ENCODE measurements at places on chromosomes 11 and 22.

- DNase-seq, result no peak
Observed at GRCh38 chr11:35355102-35355749, 64.1 kb downstream of the SLC1A2 start.

DNA sequence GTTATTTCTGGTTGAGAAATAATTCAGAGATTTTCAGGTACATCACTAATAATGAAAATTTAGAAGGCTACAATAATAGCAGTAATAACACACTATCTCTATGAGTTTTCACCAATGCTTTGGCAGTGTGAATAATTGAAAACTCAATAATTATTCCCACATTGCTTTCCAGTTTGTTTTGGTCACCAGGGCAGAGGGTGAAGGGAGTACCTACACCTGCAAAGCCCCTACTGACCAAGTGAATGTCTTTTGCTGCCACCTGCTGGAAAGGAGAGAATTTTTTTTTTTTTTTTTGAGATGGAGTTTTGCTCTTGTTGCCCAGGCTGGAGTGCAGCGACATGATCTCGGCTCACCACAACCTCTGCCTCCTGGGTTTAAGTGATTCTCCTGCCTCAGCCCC is 3.2 kb downstream of the NELL1 start:
- no peak for DNase-seq

DNA sequence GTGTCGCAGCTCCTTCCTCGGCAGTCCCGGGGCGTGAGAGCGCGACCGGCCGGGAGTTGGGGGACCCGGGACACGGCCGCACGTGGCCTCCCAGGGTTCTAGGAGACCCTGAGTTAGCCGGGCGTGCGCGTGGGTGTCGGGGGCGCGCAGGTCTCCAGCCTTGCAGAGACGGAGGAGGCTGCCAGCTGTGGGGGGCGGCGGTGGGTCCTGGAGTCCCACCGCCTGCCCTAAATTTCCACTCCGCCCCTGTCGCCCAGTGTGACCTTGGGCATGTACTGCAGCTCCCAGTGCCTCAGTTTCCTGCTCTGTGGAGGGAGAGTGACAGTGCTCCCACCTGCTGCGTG is 18.8 kb downstream of the RRP7A start:
- no peak for DNase-seq

DNA sequence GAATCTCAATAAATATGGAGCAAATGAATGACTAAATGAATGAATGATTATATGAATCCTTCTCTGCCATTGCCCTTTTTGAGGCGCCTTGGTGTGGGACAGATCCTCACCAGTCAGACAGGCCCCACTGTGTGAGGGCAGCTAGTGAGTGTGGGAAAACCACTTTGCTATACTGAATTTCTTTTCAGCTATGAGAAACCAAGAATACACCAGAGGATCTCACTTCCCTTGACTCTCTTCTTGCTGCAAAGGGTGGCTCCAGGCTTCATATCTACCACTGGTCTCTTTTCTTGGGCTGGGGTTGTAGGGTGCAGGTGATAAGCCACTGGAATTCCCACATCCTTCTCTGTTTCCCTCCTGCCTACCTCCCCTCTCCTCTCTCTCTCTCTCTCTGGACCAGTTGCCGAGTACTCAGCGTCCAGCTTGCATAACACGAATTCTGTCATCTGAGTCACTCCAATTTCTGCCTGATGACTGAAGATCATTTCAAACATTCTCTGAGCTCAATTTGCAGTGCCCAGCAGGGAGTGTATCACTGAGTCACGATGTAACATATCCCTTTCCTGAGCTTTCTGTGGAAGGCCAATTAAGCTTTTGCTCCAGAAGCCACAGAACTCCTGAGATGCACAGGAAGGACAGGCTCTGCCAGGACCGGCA is 304.3 kb upstream of the NCAM1 start:
- DNase-seq, result no peak

DNA sequence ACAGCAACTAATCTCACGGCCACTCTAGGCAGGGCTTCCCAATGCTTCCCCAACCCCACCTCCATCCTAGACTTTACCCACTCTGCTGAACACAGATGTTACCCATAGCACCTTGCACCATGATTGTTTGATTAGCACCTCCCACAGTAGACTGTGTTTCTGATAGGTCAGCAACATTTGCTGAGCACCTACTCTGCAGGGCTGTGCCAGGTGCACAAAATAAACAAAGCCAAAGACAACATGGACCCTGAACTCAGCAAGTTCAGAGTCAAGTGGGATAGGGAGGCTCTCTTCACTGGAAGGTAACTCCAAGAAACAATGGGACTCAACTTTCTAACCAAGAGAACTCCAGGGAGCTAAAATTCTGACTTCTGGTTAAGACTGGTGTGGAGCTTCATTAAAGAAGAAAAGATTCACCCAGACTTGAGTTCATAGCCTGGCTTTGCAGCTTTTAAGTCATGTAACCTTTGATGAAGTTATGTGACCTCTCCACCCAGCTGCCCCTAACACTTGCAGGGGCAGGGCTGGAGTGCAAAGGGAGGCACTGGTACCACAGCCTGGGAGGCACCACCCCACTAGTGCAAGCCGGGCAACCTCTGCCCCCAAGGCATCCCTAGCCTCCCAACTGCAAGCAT is 6.7 kb upstream of the RTN4RL2 start:
- DNase-seq, result no peak

DNA sequence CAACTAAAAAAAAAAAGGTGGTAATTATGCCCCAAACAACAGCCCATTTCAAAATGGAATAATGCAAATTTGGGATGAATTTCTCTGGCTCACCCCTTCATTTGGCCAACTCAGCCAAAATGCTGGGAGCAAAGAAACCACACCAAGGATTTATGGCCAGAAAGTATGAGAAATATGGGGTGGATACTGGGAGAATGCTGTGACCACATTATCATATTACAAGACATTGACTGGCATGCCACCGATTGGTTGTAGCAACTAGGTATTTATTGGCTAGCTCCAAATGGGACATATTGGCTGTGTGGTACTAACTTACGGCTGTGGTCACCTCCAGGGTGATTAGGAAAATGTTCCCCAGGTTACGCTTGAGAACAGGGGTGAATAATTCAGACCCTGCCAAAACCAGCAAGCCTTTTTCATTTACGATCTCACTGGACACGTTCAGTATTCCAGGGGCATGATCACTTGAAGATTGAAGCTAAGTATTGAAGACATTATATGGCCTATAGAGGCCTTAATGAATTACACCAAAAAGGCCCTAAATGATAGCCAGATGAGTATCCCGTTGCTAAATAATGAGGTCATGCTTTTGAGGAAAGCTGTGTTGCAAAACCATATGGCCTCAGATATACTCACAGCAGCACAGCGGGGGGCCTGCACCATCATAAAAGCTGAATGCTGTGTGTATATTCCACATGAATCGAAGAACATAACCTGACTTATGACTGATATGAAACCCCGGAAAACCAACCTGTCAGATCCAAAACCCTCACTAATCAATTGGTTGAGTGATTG is 3.8 kb upstream of the FDX1 start:
- no peak for DNase-seq

- no peak for DNase-seq
Observed at GRCh38 chr11:57396744-57397143, 6.3 kb upstream of the PRG2 start.

GRCh38 chr22:17871726-17872458 is 97.6 kb upstream of the BID start:
- DNase-seq, result no peak

DNA sequence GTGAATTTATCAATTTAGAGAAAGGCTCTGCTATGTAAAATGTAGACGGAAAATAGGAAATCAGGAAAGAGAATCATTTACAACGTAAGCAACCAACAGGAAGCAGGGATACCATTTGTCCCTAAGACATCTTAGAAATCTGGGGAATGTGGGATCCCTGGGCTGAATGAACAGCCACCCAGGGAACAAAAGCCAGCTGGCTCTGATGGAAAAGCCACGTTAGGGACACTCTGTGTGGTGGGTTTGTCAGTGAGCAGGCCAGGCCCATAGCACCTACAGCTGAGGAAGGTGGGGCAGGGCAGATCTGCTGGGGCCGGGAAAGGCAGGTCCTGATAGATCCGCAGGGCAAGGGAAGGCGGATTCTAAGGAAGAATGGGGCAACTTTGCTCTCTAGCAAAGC is 87.1 kb upstream of the CSNK2A3 start:
- DNase-seq, result no peak

- DNase-seq, result no peak
Observed at GRCh38 chr22:49229483-49230193, 598.0 kb downstream of the BRD1 start.

GRCh38 chr11:77195071-77195755 is 67.2 kb downstream of the MYO7A start:
- no peak for DNase-seq

- no peak for DNase-seq
Observed at GRCh38 chr22:30253205-30253852, 6.8 kb upstream of the LIF start.

- no peak for DNase-seq
Observed at GRCh38 chr11:113874581-113875233, 665 bp downstream of the USP28 start.

- no peak for DNase-seq
Observed at GRCh38 chr11:74581954-74582547, 10.3 kb upstream of the POLD3 start.

- no peak for DNase-seq
Observed at GRCh38 chr22:24433828-24434470, 6.5 kb downstream of the ADORA2A start.

GRCh38 chr22:49717322-49717919 is 110.3 kb downstream of the BRD1 start:
- no peak for DNase-seq

GRCh38 chr11:77287615-77288273 is 13.7 kb downstream of the GDPD4 start:
- no peak for DNase-seq

DNA sequence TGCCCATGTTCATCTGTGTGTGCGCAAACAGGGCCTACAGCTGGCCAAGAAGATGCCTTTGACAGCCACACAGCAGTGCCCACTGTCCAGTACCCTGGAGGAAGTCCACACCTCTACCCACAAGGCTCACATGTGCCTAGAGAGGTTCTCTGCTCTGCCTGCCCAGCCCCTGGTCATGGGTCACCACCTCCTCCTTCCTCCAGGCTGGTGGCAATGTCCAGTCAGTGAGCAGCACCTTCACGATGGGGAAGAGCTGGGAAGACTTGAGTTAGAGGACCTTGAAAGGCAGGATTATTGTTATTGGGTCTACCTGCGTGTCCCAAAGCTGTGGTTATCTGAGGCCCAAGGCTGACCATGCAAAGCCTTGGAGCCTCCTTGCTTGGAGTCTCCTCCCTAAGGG is 28.4 kb upstream of the TTC12 start:
- DNase-seq, result no peak

- DNase-seq, result no peak
Observed at GRCh38 chr11:76265771-76266241, 59.5 kb upstream of the WNT11 start.

- DNase-seq, result no peak
Observed at GRCh38 chr11:71434576-71435130, 13.5 kb downstream of the DHCR7 start.

DNA sequence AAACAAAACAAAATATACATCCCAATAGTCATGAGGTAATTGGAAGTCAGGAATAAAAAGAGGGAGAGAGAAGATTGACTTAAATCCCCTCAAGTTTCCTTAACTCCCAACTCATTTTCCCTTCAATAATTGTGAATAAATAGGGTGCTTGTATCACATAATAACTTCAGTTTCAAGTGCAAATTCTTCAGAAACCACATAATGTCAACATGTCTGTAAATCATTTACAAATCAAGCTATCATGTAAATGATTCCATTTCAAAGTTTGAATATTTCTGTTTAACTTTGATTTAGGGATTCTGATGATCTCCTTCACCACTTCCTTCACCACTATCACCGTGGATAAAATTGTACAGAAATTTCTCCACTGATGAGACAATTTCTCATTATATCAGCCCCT is 23.2 kb downstream of the CASP5 start:
- DNase-seq, result no peak

DNA sequence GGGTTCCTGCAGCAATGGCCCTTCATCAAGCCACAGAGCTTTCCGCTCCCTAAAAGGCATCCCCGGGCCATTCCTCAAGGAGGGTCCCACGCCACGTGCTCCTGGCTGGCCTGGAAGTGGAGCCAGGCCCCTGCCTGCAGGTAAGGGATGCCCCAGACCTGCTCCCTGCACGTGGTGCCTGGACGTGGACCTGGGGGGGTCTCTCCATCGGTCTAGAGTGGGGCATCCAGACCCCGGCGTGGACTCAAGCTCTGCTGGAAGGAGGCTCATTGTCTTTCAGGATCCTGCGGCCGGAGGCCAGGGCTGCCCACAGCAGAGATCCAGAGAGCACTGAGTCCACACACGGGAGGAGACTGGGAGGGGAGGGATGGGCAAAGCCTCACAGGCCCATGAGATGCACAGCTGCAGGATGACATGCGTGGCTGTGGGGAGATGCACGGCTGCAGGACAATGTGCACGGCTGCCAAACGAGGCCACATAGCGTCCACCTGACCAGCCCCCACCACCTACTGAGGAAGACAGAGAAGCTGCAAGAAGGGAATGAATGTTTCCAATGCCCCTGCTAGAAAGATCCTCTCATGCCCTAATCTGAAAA is 236.7 kb downstream of the BRD1 start:
- no peak for DNase-seq

DNA sequence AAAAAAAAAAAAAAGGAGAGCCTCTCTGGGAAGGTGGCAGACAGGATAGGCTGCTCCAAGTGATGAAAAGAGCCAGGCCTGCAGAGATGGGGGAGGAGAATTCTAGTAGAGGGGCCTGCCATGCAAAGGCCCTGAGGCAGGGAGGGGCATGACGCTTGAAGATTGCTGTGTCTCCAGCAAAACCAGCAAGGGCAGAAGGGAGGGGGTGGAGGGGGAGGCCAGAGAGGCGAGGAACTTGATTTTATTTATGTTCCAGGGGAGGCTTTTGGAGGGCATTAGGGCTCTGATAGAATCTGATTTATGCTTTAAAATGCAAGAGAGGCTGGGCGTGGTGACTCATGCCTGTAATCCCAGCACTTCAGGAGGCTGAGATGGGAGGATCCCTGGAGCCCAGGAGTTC is 16.7 kb upstream of the PACSIN2 start:
- no peak for DNase-seq

DNA sequence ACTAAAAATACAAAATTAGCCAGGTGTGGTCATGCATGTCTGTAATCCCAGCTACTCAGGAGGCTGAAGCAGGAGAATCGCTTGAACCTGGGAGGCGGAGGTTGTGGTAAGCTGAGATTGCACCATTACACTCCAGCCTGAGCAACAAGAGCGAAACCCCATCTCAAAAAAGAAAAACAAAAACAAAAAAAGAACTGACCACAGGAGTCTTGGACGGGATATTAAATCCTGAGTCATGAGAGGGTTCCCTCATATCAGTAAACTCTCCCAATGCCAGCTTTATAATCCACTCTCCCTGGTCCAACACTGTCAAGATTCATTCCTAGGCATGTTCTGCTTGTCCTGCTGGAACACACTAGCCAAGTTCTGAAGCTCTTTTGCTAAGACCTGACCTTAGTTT is 61.5 kb upstream of the EP300 start:
- no peak for DNase-seq

GRCh38 chr11:120911943-120912342 is 112.0 kb upstream of the TBCEL start:
- DNase-seq, result no peak

Data from activated CD8-positive, alpha-beta memory T cell treated with anti-CD3 and anti-CD28 coated beads for 1 hour (primary cell).